ENCODE measurements at places on chromosomes 5 and 9.

- no peak for DNase-seq
These were observed 21.8 kb upstream of the AGGF1 start for GRCh38 chr5:77008413-77008812.

DNA sequence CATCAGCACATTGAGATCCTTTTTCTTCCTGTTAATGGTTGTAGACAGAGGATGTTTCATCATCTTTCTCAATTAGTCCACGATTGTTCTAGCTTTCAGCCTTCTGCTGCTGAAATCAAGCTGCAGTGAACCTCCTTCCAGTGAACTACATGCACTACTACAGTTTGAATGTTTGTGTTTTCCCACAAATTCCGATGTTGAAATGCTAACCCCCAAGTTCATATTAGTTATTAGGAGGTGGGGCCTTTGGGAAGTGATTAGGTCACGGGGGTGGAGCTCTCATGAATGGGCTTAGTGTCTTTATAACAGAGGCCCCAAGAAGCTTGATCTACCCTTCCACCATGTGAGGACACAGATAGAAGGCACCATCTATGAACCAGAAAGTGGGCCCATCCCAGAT lies 32.9 kb downstream of the NSG2 start:
- no peak for DNase-seq

- DNase-seq: no peak
These were observed 80.6 kb downstream of the NPR3 start for GRCh38 chr5:32791536-32792243.

DNA sequence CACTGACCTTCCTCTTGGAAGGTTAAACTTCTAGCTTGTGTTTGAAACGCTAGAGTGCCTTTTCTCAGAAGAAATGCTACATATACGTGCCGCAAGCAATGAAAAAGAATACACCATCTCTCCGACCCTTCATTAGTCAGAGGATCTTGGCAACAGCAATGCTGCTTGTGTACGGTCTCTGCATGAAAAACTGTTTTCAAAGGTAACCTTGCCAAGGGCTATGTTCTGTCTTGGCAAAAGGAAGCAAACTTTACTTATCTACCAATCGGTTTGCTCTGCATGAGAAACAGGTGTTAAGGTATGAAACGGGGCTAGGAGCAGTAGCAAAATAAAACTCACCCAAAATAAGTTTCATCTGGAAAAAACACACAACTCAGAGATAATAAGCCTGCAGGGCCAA lies 297.8 kb downstream of the FBXL17 start:
- DNase-seq: no peak

DNA sequence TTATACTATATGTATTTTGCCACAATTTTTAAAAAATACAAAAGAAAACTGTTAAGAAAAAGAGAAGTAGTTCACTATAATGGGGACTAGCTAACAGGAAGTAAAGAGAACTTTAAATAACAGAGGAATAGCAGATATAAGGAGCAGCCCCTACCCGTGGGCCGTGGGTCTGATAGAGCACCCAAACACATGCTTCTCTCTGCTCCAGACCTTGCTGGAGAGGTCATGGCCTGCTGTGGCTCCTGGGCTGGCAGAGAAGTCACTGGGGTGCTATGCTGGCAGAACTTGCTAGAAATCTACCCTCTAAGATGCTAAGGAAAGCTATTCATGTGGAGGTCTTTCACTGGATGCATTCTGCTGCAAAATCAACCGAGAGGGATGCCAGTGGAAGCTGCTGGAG lies 10.0 kb upstream of the TNFAIP8 start:
- DNase-seq: no peak

DNA sequence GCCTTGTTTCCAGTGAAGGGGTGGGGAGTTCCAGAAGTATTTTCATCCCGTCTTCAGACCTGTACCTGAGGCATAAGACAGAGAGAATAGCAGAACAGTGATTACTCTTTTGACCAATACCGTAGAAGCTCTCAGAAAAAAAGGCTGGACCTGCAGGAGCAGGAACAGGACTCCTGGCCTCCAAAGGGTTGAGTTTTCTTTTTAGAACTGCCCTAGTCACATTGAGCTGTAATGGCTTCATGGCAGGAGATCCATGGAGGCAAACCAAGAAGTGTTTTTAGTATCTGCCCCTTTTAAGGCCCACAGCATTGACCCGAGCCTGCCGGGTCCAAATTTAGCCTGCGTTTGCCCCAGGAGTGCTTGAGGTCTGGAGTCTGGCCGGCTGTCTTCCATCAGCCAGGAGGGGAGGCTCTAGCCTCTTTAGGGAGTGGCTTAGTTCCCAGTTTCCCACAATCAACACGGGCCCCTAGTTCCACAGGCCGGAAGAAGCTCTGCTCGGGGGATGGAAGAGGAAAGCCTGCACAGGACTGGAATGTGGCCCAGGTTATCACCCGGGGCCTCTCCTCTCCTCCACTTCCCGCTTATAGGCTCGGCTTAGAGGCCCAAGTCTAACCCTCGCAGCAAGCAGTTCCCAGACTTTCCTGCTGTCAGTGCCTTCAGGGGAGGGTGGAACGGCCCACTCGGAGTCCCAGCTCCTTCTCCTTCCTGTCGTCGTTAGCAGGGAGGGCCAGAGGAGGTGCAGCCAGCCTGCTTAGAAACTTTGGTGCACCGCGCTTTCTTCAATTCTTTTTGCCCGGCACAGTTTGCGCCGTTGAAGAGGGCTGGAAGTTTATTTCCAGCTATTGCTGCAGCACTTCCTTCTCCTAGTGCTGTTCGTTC lies 80.7 kb downstream of the C9orf152 start:
- no peak for DNase-seq

GRCh38 chr5:181200816-181201215 lies 4.2 kb downstream of the TRIM7 start:
- no peak for DNase-seq

- no peak for DNase-seq
These were observed 69.0 kb downstream of the ADAMTS16 start for GRCh38 chr5:5209089-5209488.

DNA sequence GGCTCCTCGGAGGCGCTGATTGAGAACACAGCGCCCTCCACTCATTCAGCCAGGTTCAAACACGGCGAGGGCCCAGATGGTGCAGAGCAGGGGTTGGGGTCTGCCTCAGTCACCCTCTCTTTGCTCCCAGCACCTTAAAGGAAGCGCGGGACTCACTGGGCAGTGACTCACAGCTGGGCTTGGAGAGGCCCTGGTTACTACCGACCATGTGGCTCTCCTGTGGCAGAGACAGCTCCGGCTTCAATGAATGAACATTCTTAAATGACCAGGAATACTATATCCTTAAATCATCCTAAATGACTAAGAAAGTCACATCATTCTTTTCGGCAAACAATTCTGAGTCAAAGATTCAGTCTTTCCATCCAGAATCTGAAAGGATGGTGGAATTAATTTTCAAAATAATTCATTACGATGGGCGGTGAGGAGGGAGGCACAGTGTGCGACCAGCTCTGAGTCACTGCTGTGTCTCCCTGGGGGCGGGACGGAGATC lies 1.6 kb upstream of the INPP5E start:
- no peak for DNase-seq

GRCh38 chr9:114486205-114486963 lies 18.9 kb downstream of the WHRN start:
- no peak for DNase-seq

GRCh38 chr5:142896325-142897007 lies 126.3 kb downstream of the ARHGAP26 start:
- DNase-seq: no peak

DNA sequence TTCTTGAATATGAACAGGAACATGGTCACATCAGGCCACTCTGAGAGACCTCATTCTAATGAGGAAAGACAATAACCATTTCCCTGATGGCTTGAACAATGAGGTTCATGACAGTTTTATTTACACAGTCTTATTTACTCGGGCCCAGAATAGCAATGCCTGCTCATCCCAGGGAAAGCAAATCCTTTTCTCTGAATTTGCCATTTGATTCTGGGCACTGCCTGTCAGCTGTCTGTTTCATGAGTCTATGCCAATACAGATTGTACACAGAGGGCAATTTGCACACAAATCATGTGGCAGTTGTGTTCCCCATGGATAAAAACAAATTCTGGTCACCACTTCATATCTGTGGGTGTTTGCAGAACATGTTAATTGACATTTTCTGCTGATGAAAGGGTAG lies 492.5 kb downstream of the ACTL7B start:
- no peak for DNase-seq

DNA sequence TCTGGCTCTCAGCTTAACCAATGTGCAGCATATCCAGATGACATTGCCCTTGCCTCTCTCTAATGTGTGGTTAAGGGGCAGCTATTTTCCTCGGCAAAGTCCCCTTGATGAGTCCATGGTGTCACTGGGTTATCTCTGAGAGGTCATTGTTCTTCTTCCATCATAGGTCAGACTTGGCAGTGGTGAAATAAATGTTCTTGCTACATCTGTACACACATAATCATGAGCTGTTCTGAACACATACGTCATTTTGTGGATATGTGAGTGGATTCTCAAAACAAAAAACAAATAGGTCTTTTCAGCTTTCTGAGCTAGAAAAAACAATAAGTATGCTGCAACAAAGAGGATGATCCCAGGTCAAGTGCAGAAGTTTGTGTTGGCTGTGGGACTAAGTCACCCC lies 134.7 kb upstream of the PTPN3 start:
- no peak for DNase-seq

GRCh38 chr9:9913276-9913832 lies 699.4 kb downstream of the PTPRD start:
- no peak for DNase-seq

GRCh38 chr5:179287631-179288030 lies 57.6 kb downstream of the ADAMTS2 start:
- DNase-seq: no peak

DNA sequence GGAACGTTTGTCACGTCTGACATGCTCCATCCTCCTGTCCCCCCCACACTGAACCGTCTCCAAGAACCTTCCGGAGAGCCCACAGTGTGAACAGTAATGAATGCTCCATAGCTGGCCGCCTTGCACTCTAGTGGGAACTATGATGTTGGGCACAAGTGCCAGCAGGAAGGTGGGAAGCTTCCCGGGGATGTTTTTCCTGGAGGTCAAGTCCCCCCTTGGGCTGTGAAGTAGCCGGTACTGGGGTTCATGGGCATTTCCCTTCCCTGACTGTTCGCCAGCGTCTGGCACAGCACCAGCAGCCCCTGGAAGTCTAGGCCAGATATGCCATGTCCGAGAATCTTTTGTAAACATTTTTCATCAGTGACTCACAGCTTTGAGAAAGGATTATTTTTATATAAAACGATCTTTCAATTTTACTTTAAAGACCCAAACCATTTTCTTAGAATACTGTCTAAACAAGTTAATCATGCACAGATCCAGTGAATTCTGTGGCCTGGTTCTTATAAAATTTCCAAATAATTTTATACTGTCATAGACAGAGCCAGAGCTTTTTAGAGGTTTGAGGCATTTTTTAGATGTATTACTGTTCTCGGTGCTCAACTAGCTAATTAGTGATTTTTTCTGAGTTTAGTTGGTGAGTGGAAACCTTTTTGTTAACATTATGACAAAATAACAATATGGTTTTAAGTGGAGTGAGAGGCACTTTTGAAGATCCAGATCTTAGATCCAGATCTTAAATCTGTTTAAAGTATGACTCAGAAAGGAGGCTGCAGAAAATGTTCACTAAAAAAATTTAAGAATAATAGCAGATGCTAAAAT lies 11.6 kb downstream of the ABL1 start:
- DNase-seq: no peak

- DNase-seq: no peak
These were observed 462.7 kb downstream of the EBF1 start for GRCh38 chr5:158637039-158637438.

- DNase-seq: no peak
These were observed 39.5 kb downstream of the SEMA6A start for GRCh38 chr5:116534964-116535651.

- no peak for DNase-seq
These were observed 54.6 kb downstream of the TRIM32 start for GRCh38 chr9:116741742-116742141.

Measured in activated T-helper 1 cell treated with anti-CD3 and anti-CD28 coated beads, Interleukin-2, amount 50 U/mL, for 16 hours (primary cell).